AG08396 (cell line): ENCODE measurements at places on chromosomes 11 and 22.
A peak's percentile ranks its signal among the peaks of the same experiment; 100 is the strongest.

GRCh38 chr11:76236092-76236999 lies 30.0 kb upstream of the WNT11 start:
- DNase-seq = peak; percentile 56

GRCh38 chr11:96187822-96188221 lies 155.2 kb downstream of the MAML2 start:
- DNase-seq = peak; percentile 41

GRCh38 chr11:123405123-123405592 lies 24.9 kb upstream of the GRAMD1B start:
- DNase-seq = no peak

GRCh38 chr11:78208257-78209165 lies 19.8 kb downstream of the USP35 start:
- DNase-seq = no peak

DNA sequence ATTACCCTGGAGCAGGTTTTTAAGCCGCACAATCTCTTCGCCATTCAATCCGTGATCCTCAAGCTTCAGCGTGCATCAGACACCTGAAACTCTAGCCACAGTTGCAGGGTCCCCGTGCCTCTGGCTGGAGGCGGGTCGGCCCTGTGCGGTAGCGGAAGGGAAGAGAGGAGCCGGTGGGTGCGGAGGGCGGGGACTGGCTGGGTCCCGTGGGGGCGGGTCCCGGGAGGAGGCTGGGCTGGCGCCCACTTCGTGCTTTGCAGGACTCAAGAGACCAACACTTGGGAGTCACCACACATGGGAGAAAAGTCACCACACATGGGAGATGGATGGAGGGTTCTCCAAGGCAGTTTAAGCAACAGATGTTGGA lies 772 bp downstream of the C22orf15 start:
- no peak for DNase-seq

- no peak for DNase-seq
These were observed 7.0 kb downstream of the HPS5 start for GRCh38 chr11:18314784-18315523.

DNA sequence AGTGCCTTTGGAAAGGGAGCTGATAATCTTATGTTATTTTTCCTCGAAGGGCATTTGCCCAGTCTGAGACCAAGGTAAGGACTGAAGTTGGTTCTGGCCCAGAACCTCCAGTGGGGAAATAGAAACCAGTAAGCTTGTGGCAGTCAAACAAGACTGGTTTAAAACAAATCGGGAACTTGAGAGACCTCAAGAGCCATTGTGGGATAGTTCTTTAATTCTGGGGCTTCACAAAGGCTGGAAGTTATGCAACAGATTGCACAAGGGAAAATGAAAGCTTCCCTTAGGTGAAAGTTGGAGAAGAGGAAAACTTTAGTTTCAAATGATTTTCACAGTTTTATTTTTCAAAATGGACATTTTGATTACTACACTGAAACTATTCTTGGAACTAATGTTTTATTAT lies 33.5 kb upstream of the RAB38 start:
- DNase-seq = no peak

- DNase-seq = peak; percentile 56
These were observed 3.7 kb downstream of the SERPIND1 start for GRCh38 chr22:20777420-20778177.

DNA sequence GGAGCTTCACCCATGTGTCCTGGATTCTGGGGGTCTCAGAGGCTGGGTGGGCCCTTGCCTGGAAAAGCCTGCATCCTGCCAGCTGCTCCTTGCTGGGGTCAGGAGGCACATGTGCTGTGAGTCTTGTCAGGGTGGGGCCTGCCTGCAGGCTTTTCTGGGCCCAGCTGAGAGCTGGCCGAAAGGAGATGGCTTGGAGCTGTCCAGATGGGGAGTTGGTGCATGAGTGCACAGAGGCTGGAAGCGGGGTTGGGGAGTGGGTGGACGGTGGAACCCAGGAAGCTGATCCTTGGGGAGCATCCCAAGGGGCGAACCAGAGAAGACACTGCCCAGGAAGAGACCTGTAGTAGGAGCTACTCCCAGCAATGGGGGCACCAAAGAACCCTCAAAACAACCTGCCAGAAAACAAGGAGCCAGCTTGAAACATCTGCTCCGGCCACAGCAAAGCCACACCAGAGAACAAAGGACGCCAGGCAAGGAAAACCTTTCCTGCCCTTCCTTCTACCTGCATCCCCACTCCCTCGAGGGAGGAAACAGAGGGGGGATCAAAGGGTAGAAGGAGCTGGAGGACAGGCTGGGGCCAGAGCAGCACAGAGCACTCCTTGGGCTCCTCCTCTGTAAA lies 8.2 kb upstream of the KCTD17 start:
- DNase-seq = no peak

GRCh38 chr22:29270475-29271271 lies 2.6 kb downstream of the EWSR1 start:
- DNase-seq = no peak

DNA sequence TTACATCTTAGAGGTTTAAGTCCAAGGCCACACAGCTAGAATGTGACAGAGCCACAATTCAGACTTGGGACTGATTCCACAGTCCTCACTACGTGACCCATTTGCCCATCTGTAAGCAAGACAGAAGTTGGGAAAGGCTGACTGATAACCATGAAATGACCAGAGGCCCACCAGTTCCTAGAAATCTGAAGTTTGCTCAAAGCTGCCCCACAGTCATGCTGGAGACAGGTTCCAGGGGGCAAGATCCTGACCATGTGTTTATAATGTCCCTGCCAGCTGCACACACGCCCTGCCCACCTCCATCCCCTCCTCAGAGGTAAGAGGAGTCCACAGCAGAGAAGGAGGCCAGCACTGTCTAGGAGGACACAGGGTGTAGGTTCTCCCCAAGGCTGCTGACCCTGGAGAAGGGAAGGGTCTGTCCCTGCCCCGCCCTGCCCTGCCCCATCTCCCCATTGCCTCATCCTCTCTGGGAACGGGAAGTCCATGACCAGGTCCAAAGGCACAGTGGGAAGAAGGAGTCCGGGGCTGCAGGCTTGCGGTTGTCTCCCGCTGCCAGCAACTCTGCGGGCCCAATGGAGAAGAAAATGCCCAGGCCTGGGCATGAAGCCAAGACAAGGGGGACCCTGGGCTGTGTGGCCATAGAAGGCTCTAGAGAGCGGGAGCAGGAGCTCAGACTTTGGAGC lies 11.9 kb upstream of the OAF start:
- DNase-seq = no peak

GRCh38 chr11:44258190-44258489 lies 51.8 kb downstream of the ALX4 start:
- DNase-seq = peak; percentile 42

- DNase-seq = peak; percentile 49
These were observed 49.3 kb downstream of the WT1 start for GRCh38 chr11:32385998-32386397.

DNA sequence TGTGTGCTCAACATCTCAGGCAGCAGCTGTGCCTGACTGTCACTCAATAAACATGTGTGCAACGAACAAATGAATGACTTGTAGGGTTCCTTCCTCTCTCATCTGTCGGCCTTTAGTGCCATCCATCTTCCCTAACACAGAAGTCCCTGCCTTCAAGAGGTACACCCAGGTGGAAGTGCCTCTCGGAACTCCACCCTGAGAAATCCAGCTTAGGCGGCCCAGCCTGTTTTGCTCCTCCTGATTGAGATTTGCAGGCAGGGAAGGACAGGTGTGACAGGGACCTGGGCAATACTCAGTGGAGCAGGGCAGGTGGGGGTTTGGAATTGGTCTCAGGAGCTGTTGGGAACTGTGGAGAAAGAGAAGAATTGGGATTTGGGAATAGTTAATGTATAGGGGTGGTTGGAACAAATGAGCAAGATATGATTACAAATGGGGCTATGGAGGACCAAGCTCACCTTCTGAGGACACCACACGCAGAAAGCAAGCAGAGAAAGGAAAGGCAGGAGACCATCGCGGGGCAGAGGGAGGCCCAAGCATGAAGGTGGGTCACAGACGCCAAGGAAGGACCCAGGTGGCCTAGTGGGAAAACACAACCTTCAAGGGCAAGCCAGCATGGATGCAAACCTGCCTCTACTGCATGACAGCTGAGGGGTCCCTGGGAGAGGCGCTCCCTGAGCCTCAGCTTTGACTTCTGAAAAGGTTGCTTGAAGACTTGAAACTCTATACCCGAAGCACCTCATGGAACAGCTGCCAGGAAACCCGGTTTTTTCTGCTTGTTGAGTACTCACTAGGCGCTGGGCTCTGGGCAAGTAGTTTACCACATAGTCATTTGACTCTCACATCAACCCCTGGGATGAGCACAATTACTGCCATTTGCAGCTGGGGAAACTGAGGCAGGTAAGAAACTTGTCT lies 40.9 kb upstream of the ANO1 start:
- no peak for DNase-seq

GRCh38 chr22:44884968-44885805 lies 124.6 kb downstream of the PHF21B start:
- no peak for DNase-seq

DNA sequence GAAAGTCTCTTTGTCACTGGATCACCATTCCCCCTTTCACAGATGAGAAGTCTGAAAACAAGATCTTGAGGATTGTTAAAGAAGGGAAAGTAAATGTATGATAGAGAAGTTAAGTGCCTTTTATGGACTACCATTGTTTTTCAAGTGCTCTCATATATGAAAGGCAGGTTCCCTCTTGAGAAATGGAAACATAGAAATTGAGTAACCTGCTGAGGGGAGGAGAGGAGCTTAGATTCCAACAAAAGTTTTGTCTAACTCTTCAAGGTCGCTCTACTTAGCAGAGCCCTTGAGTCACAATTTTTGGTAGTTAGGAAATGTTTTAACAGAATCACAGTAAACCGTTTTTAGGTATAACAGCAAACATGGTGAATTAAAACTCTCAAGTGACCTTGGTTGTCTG lies 80.1 kb downstream of the SVIP start:
- no peak for DNase-seq

GRCh38 chr11:2302896-2303626 lies 1.2 kb downstream of the TSPAN32 start:
- no peak for DNase-seq

DNA sequence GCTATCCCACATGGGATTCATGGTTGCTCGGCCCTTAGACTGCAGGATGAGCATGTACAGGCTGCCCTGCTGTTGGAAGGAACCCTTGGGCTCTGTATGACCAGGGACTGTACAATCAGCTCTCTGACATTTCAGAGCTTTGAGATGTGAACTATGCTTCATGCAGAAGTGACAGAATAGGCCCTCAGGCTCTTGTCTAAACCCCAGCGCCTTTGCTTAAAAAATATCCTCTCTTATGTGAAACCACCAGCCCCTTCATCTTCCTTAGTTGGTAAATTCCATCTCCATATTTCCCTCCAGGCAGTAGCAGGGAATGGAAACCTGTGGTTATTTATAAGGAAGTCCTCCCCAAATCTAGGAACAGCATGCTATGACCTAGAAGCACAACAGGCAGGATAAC lies 78.9 kb upstream of the PLET1 start:
- no peak for DNase-seq

GRCh38 chr22:48979482-48979881 lies 848.2 kb downstream of the BRD1 start:
- no peak for DNase-seq

- no peak for DNase-seq
These were observed 86.3 kb upstream of the PHOX2A start for GRCh38 chr11:72330131-72330727.

GRCh38 chr11:40340911-40341310 lies 1118.5 kb downstream of the LRRC4C start:
- DNase-seq = no peak

- peak; percentile 79 for DNase-seq
These were observed 16.7 kb downstream of the BCL9L start for GRCh38 chr11:118908901-118909618.

DNA sequence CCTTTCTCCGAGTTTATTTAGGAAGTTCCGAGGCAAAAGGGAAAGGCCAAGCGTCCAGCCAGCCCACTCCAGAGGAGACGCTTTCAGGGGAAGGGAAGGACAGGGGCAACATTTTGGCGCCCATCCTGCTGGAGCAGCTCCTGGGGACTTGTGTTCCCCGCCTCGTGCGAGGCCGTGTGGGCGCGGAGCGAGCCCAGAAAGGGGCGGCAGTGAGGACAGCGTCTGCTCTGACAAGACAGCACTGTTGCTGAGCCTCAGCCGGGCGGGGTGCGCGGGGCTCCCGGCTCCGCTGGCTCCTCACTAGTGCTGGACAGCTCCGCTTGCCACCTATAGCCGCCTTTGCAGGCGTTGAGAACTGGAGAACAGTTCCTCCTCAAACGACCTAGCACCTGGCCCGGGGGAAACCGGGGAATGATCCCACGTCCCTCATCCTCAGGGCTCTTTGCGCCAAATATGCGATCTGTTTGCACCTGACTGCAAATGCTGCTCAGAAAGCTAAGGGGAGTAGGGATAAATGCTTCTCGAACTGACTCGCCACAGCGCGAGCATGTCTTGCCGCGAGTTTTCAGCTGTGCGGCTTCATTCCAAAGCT lies 722 bp upstream of the GUCY1A2 start:
- DNase-seq = peak; percentile 77

GRCh38 chr22:35212009-35212408 lies 45.3 kb upstream of the HMGXB4 start:
- peak; percentile 21 for DNase-seq

GRCh38 chr22:21697021-21697771 lies 31.4 kb downstream of the PPIL2 start:
- DNase-seq = no peak

DNA sequence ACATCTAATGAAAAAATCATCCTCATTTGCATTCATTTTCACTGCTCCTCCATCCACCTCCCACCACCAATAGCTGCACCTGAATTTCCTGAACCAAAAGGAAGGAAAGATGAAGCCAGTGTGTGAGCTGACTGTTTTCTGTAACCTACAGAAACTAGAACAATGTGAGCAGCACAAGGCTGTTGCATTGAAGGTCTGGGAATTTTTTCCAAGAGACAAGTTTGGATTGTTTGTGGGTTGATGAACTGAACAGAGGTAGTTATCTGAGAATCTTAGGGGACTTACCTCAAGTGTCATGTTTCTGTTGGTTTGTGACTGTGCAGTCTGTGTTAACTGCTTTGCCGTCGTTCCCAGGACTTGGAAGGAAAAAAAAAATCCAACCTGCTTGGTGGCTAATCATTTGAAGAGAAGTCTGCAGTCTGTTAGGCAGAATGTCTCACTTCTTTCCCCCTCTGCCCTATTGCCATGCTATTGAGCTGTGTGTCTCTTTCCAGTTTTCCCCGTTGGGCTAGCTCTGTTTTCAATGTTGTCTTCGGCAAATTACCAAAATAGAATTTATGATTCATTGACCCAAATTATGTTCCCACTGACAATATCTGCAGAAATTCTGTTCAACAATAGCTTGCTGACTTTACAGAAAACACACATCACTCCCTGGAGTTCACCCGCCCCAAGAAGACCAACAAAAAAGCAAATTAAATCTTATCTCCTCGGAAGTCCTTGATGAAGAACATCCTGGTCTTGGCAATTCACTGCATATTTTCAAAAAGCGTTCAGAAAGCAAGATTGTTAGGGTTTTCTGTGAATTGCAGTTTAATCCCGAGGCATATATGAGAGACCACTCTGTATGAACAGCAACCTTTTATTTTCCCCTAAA lies 76.0 kb downstream of the SC5D start:
- no peak for DNase-seq
